Body of pancreas (tissue), 4 donors: ENCODE measurements at places on chromosomes 1 and 21.

DNA sequence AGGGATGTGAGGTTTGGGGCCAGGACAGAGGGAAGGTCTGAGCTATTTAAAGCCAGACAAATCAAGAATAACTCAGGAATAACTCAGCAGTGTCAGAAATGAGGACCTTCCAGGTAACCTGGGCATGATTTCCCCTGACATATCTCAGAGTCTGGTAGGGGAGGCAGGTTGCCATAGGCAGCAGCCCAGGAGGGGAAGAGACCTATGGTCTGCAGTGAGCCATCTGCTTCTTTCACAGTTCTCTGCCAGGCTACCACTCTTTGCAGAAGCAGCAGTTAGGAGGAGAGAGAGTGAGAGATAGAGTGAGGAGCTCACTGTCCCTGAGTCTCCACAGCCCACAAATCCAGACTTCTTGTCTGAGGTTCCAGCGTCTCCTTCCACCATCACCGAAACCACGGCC lies 6.3 kb upstream of the VSIG8 start:
- no peak for DNase-seq

DNA sequence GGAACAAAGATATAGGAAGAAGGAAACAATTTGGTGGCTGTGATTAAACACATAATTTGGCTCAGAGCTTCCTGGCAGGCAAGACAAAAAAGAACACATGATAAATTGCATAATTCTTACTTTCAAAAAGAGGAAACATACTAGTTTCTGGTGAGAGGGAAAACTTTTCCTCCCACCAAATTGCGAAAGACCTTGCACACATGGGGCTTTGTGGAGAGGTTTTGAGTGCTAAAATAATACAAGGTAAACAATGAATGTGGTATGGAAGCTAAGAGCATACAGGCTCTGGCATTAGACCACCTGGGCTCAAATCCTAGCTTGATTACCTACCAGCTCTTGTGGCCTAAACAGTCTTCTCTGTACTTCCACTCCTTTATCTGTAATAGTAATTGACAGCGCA lies 140.2 kb upstream of the HOOK1 start:
- DNase-seq: peak; percentile 70

DNA sequence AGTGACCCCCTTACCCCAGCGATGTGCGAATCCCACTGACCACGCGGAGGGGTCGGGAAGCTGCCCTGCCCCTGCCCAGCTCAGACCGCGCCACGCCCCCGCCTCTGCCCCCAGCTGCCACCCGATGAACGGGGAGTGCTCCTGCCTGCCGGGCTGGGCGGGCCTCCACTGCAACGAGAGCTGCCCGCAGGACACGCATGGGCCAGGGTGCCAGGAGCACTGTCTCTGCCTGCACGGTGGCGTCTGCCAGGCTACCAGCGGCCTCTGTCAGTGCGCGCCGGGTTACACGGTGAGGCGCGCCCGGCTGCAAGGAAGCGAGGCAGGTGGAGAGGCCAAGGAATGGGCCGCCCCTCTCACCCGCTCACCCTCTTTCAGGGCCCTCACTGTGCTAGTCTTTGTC lies 11.9 kb upstream of the LRRC71 start:
- DNase-seq: no peak

DNA sequence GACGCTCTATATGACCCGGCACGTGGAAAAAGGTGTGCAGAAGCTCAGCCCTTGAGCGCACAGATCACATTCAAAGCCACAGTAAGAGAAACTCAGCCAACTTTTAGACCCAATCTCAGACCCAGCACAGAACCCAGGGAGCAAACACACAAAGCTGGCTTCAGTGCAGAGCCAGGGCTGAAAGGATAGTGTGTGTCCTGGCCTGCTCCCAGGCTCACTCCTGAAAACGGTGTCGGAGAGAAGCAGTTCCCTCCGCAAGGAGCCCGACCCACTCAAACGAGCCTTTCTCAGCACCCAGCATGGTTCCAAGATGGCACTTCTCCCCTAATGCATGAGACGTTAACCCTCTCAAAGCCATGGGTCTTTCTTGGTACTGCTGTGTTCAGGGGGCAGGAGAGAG lies 39.6 kb downstream of the CASZ1 start:
- DNase-seq: no peak

GRCh38 chr1:59062743-59063142 lies 234.2 kb upstream of the FGGY start:
- no peak for DNase-seq

- no peak for DNase-seq
Measured at GRCh38 chr21:28991861-28992525, 684 bp downstream of the LTN1 start.

- DNase-seq: no peak
Measured at GRCh38 chr1:1299686-1300351, 7.9 kb downstream of the ACAP3 start.

GRCh38 chr1:58063095-58063494 lies 483.4 kb downstream of the OMA1 start:
- no peak for DNase-seq

- DNase-seq: no peak
Measured at GRCh38 chr1:9311029-9311428, 18.3 kb downstream of the SPSB1 start.

GRCh38 chr1:71081697-71082080 lies 854 bp upstream of the ZRANB2 start:
- peak; percentile 27 for DNase-seq

- no peak for DNase-seq
Measured at GRCh38 chr1:68119445-68119844, 69.0 kb upstream of the DIRAS3 start.

DNA sequence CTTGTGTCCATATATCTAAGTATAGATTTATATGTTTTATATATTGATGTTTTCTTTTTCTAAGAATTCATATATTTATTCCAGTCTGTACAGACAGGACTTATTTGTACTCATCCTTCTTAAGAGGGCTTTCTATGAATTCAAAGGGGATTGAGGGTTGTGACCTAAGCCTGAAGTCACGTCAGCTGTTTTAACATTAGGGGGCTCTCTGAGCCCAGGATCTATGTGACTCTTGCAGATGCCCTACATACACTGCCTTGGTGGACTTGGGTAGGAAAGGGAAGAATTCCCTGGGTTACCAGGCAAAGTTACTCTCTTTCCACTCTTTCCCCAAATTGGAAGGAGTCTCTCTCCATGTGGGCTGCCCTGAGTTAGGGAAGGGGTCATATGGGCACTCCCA lies 283.8 kb upstream of the DAB1 start:
- DNase-seq: no peak

DNA sequence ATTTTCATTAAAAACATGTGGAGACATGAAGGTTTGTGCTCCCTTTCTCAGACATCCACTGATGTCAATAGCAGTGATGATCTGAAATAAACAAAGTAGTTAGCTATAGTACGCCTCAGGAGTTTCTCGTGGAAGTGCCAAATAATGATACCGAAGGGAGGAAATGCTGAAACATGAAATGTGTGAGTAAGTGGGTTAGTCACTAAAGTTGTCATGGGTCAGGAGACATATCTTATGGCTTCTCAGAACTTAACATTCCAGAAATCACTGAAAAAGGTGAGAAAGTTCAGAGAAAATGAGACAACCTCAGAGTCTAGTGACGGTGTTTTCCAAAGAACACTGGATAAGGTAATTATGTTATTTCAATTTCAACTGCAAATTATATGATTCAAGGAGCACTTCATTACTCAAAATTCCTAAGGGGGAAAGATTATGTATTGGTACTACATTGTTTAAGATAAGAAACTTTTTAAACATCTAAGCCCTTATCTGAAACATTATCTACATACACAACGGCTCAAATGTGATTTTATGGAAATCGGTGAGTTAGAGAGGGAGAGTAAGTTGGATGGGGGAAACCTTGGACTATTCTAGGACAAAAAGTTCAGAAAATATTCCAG lies 20.6 kb downstream of the NIBAN1 start:
- DNase-seq: no peak

GRCh38 chr1:189675712-189676244 lies 801.9 kb downstream of the BRINP3 start:
- DNase-seq: no peak

GRCh38 chr1:116256875-116257274 lies 116.2 kb upstream of the ATP1A1 start:
- no peak for DNase-seq

DNA sequence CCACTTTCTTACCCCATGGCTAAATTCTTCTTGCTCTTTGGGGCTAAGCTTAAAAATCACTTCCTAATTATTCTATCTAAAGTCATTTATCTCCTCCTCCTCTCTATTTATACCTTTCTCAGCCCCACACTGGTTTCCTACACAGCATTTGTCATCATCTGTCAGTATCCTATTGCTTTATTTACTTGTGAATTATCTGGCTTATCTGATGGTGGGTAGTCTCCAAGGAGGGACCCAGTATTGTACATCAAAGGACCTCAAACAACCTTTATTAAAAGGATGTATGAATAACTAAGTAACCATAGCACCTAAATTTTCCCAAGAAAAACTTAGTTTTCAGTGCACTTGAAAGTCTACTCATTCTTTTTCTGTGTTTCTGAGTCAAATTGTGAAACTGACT lies 332.7 kb upstream of the SNX7 start:
- no peak for DNase-seq

DNA sequence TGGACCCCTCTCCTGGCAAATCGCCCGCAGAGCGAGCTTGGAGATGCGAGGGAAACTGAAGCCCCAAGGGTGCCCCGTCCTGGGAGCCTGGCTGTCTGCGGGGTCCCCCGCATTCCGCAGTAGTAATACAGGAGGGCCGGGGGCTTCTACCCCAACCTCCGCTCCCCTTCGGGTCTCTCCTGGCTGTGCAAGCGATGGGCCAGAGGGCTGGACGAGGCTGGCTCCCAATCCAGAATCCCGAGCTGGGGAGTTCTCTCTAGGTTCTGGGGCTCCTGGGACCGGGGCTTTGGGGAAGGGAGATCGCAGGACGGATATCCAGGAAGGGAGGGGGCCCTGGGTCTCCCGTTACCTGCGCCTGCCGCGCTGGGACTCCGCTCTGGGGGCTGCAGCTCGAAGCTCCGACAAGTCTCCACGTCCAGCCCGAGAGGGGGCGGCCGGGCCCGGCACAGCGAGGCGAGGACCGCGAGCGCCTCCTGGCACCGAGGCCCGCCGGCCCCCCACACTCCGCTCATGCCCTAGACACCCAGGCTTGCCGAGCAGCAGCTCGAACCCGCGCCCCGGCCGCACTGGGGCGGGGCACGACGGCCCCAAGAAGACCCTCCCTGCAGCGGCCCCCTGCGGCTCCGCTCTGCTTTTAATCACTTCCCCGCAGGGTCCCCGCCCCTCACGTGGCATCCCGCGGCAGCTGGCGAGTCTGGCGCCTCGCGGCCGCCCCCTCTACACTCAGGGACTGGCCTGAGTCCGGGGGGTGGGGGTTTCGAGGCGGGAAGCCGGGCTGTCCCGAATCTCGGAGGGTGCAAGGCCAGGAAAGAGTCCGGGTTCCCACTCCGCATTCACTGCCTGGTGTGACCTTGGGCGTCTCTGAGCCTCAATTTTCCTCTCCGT lies at the start of gene SYT6:
Gene SYT6, minus strand, starts transcription at position 609 of the 885 bp plus-strand sequence. Its CDS starts 97 bp downstream, at position 512.
- peak; percentile 12 for DNase-seq

DNA sequence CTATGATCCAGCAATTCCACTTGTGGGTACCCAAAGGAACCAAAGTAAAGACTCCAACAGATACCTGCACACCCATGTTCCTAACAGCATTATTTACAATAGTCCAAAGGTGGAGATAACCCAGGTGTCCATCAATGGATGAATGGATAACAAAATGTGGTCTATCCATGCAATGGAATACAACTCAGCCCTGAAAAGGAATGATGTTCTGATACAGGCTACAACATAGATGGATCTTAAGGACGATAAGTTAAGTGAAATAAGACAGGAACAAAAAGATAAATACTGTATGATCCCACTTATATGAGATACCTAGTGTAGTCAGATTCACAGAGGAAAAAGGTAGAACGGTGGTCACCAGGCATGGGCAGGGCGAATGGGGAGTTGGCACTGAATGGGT lies 69.7 kb downstream of the GNG4 start:
- no peak for DNase-seq

GRCh38 chr1:26844424-26845196 lies 18.1 kb downstream of the ZDHHC18 start:
- DNase-seq: no peak

DNA sequence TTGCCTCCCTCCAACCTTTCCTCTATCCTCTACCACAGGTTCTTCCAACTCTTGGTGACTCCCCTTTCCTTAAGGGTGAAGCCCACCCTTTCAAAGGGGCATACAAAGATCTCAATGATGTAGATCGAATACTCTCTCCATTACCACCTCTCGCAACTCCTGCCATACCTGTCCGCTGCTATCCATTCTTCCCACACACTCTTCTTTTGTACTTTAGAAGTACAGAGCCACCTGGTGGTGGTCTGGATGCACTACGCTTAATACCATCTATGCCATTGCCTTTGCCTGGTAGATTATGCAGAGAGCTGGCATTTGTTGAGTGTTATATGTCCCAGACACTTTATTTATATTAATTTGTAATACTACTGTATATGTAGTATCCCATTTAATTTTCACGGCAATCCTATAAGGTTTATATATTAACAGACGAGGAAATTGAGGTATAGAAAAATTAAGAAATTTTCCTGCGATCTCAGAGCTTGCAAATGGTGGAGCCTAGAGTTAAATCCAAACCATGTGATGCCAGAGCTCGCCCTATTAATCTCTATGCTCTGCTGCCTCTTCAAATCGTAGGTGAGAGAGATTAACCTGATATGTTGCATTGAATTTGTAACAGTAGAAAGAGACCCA lies 22.9 kb downstream of the TSHB start:
- DNase-seq: peak; percentile 68

DNA sequence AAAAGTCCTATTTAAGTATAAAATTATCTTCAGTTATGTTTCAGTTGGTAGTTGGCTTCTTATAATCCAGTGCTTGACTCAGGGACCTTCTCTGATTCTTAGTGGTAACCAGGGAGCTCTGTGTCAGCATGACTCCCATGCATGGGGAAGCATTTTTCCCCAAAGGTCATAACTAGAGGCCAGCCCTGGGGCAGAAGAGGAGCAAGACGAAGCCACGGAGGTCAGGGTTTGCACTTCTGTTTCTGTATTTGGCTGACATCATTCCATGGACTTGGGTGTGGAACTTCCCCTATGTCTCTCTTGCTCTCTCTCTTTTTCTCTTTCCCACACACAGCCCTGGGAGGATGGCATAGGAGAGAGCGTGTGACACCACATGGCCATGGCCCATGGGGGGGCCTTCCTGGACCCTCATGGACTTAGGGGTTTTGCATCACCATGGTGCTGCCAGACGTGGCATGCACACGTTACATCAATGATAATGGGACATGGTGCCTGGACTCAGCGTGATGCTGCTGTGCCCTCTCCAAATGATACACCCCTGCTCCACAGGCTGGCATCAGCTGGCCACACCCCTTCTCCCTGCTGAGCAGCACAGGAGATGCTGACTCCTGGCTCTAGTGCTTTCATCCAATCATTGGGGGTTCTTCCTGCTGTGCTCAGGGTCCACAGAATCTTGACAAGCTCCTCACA lies 260.5 kb downstream of the KCNJ6 start:
- no peak for DNase-seq

- no peak for DNase-seq
Measured at GRCh38 chr1:182754087-182754486, 35.5 kb upstream of the NPL start.

DNA sequence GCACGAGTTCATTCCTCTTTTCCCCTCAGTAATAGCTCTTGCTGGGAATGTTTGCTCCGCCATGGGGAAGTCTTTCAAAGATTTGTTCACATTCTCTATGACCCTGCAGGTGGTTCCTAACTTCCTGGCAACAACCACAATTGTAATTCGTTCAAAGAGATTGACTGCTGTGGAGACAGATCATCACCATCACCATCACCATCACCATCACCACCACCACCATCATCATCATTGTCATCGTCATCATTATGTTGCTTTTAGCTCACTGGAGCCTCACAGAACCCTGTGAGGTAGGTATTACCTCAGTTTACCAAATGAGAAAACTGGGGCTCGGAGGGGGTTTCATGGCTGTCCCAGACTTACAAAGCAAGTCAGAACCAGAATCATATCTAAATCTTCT lies 30.9 kb downstream of the COA7 start:
- DNase-seq: no peak
